ENCODE measurements at places on chromosomes 5 and 9.

DNA sequence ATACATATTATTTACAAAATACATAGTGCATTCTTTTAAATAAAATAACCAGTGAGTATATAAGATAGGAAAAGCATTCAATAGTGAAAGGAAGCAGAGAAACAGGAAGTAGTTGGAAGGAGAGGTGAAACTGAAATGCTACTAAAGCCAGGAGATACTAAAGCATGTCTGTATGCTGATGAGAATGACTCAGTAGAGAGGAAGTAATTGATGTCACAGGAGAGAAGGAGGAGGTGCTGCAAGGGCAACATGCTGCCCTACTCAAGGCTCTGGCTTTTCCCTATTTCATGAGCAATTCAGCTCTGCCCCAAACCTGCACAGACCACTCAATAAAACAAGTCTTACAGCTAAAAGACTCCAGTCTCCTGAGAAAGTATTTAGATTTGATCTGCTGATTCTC, 108.5 kb upstream of the TXNDC8 start:
- no peak for DNase-seq

GRCh38 chr5:161751265-161751664, 65.7 kb downstream of the GABRA6 start:
- no peak for DNase-seq

DNA sequence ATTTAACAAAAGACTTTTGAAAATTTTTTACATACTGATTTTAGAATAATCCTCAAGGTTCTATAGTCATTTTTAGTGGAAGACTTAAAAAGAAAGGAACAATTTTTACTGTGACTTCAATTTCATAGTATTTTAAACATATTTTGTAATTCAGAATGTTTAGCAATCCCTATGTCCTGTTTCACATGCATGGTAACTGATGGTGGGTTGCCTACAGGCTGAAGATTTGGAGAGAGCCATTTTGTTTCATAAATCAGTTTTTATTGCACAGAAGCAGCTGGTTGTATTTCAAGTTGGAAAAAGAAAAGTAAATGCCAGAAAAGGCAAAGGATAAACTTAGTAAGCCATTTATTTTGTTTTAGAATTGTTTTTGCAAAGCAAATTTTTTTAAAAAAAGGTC, 24.0 kb downstream of the STARD4 start:
- no peak for DNase-seq

DNA sequence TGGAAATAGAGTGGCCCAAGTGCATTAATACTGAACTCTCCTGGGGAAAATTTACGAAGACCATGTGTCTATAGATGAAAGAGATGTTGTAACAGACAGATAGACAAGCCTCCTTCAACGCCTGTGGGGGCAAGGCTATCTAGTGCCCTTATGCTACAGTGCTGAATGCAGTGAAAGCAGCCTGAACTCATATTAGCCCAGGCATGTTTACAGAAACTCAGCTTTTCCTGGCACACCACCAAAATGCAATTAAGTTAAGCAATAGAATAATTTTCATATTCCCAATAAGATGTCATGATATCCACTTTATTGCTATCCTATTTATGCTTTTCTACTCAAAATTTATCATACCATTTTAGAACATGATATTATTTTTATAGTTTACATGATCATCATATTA, 277.0 kb downstream of the DIRAS2 start:
- DNase-seq = no peak

DNA sequence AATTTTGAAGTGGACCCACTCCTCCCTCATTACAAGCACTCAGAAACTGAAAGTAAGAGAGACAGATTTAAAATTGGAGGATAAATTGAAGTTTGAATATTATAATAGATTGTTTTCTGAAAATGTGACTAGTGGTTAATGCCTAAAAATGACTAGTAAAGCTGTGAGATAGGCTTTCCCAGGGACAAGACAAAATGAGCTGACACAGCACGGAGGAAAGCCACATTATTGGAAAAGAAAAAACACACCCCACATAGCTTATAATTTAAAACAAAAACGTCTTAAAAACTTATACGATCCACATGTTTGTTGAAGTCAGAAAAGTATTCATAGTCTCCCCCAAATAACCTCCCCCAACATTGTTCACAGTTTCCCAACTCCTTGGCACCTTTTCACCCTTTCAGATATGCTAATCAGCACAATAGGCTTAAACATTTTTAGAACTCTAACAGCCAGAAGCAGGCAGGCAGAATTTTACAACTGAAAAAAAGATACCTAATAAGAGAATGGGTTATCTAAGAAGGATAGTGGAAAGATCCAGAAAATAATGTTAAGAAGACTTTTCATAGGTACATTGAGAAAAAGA, 6.1 kb downstream of the C7 start:
- no peak for DNase-seq

GRCh38 chr9:107336718-107337360, 53.8 kb downstream of the RAD23B start:
- DNase-seq = no peak
